ENCODE measurements at places on chromosomes 1 and 21. TPM values are rescaled to one million over a fixed set of nuclear protein-coding genes. Genes with fewer than 3 reads are reported as not detected.

DNA sequence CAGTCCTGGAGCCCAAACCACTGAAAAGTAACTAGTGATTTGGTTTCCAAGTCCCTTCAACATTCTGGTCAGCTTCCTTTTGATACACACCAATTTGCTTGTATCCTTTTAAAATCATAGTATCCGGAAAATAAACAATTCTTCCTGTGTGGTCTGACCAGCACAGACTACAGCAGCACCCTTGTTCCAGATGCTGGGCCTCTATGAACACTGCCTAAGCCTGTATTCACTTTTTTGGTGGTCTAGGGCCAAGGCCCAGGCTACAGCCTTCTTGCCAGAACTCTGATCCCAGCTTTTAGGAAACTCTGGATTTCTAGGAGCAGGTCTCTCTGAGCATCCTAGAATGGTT, 801 bp upstream of the DDAH1 start:
- no peak for DNase-seq

DNA sequence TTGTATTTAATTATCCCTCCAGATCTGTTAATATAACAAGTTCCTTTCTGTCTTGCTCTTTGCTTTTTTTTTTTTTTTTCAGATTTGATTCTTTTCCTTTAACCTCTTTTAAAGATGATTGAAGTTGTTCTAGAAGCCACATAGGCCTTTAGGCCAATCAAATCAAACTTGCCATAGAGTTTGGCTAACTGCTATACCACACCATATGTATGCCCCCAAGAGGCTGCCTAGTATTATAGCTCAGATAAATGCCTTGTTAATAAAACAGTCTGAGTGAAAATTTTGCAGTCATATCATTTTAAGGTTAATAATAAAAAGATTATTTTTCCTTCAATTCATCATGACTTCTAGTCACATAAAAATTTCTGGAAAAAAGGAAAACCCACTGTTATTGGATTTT, 696.0 kb upstream of the CHRM3 start:
- no peak for DNase-seq

Gene TTC39A
- 42.1 TPM for total RNA-seq

- DNase-seq = peak; percentile 37
Measured at GRCh38 chr1:34777519-34778321, 3.3 kb upstream of the GJB3 start.

- DNase-seq = no peak
Measured at GRCh38 chr1:232443372-232443771, 186.6 kb downstream of the SIPA1L2 start.

All from upper lobe of right lung (tissue), 1 donor.